ENCODE measurements at places on chromosomes 7 and 10. TPM values are rescaled to one million over a fixed set of nuclear protein-coding genes. Genes with fewer than 3 reads are reported as not detected.

DNA sequence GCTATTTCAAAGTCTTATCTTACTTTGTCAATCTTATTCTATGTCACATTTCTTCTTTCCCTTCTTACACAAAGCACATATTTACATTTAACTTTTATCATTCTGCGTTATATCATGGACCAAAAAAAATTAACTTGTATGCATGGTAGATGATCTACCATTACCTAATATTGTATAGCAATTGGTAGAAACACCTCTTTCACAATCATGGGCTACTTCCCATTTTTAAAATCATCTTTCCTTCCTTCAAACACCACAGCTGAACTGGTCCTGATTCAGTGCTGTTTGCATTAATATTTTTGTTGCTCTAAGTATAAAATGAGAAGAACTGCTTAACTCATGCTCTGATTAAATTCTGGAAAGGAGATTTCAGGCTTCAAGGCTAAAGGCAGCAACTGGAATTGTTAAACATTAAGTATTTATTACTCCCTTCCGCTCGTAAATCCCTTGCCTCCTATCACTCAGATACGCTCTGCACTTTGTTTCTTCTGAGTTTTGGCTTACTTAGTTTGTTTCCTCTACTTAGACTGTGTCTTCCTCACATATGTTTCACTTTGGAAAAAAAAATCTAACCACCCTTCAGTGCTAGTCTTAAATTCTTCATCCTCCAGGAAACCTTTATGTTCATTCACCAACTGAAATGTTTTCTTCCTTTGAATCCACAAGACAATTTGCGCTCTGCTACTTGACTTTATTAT lies 901.4 kb downstream of the PCDH15 start:
- DNase-seq: no peak

SYT15 gene
- 2.7 TPM for total RNA-seq

GRCh38 chr7:105691680-105692564 lies 110.6 kb upstream of the EFCAB10 start:
- DNase-seq: peak; percentile 57

DNA sequence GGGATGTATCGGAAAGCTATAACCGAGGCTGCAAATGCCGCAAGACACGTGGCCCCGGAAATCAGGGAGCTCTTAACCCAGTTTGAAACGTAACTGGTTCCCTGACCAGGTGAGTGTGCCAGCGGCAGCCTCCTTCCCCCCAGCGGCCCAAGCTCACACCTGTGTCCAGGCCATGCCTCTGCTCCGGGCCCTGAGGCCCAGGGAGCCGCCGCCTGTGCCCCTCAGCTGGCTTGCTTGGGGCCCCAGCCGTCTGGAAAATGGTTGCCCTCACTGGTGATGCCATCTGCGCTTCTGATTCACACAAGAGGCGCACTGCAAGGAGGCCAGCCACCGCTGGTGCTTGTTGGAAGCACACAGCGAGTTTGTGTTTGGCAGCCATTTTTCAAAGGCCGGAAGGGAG lies 9.2 kb downstream of the PWWP2B start:
- DNase-seq: no peak

GRCh38 chr7:41428381-41428780 lies 274.5 kb downstream of the INHBA start:
- DNase-seq: no peak

GRCh38 chr10:77420947-77421523 lies 216.6 kb downstream of the KCNMA1 start:
- no peak for DNase-seq

PNLIPRP1 gene
- total RNA-seq: 0.45 TPM

DNA sequence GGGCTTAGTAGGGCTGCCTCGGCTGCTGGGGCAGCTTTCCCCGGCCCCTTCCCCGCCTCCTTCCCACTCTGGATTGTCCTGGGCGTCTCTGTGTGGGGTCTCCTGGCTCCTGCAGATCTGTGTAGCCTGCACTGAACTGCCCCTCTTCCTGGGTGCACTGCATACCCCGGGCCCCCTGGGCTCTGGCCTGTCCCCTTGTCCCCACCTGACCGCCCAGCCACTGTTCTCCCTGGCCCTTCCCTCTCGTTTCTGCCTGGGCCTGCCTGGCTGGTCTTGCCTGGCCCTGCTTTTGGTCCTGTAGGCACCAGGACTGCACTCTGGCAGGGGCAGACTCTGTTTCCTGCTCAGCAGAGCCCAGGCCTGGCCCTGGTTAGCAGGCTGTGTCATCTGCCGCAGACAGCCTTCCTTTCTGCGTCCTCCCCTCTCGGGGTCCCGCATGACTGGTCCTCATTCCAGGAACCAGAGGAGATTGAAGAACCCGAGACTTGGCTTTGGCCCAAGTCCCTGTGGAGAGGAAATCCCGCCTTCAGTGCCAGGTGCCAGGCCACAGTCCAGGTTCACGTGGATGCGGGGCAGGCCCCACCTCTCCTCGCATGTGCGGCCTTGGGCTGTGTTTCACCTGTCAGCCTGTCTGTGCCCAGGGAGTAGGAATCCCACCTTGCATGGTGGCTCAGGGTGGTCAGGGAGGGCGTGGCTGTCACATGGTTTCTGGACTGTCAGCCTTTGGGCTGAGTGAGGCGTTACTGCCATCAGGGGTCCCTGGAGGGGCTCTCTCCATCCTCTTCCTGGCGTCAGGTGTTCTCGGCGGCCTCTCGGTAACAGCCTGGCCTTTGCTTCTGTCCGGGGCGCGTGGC lies 9.2 kb downstream of the INPP5A start:
- DNase-seq: no peak

DNA sequence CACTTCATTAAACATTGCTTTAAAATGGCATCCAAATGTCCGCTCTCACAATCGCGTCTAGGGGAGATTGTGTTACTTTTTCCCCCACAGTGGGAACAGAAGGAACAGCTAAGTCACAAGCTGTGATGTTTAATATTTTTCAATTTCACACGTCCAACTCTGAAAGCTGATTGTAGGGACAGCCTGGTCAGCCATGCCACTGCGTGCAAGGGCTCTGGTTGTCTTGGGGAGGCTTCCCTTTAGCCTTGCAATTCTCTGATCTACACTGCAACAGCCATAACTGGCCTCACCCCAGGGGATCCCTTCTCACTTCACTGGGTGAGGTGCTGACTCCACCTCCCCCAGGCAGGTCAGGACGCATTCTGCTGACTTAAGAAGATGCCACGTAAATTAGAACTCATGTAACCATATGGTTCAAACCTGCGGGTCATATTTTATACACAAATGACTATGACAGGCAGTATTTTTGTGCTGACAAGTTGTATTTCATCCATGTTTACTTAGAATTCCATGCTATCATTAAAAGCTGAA lies 425.2 kb upstream of the NFE2L3 start:
- DNase-seq: no peak

DNA sequence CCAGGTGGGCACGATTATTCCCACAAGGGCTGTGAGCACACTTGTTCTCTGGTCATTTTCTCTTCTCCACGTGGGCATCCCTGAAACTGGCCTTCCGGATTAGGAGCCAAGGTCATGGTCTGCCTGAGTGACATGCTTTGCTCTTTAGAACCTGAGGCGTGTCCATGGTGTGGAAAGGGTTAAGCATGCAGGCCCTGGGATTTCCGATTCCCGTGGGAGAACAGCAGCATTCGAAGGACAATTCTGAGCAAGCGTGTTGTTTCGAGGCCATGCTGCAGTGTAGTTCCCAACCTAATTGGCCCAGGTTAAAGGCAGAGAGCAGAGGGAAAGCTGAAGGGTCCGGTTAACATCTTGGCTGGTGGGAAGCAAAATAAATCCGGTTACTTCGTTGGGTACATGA lies 245.9 kb downstream of the SKAP2 start:
- DNase-seq: no peak

DNA sequence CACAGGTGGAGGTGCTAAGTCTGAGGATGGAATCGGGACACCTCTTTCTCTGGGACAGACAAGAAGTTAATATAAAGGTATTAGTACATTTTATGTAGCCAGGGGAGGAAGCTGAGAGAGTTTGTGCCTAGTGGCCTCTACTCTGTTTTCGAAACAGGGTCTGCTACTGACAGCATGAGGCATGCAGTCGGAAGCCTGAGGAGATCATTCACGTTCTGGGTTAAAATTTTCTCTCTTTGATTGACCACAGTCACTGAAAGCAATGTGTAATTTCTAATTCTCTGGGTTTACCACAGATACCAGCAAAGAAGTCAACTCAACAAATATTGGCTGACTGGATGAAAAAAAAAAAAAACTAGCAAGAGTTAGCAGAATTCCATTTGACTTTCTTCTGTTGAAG lies 53.3 kb upstream of the KCTD7 start:
- no peak for DNase-seq

DNA sequence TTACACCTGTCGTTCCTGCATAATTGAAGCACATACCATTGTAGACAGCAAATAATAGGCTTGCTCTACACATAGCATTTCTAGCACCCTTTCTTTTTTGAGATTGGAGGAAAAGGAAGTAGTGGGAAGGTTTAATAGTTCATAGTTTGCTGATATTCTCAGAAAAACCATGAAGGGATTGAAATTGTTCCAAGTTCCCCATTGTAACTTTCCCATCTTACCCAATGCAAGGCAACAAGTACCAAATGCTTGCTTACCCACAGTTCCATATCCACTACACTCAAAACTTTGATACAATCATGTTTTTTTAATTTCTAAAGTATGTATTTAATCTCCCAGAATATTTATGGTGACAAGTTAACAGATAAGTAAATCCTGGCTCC lies 13.8 kb downstream of the CYP3A5 start:
- DNase-seq: no peak

DNA sequence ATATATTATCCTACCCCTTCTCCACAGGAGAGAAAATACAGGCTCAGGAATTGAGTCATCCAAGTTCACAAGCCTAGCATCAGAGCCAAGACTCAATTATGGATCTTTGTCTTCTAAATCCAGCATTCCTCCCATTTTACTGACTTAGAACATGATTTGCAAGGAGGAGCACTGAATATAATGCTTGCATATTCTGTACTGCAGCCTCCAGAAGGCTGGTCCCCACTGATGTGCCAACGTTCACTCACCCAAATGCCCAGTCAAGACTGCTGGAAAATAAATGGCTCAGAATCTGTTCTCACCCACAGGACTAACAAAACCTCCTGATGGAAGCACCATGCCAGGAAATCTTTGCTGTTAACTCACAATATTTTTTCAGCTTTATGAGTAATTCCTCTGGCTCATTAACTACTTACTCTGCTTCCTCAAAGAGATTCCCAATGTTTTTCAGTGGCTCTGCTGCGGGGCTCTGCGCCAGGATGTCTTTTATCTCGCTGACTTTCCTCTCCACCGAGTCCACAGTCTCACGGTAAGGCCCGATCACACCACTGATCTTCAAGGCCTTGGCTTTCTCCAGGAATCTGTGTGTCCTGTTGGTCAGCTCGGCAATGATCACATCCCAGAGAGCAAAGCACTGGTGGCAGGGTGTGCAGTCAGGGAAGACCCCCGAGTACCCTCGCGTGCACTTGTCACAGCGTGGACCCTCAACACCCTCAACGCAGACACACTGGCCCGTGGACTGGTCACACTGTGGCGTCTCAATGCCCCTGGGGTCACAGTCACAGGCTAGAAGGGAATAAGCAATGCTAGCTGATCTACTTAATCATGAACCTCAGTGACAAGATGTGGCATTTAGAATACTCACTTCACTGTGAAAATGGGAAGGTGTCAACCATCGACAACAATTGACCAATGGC lies 48.8 kb downstream of the DLD start:
- peak; percentile 84 for DNase-seq

DNA sequence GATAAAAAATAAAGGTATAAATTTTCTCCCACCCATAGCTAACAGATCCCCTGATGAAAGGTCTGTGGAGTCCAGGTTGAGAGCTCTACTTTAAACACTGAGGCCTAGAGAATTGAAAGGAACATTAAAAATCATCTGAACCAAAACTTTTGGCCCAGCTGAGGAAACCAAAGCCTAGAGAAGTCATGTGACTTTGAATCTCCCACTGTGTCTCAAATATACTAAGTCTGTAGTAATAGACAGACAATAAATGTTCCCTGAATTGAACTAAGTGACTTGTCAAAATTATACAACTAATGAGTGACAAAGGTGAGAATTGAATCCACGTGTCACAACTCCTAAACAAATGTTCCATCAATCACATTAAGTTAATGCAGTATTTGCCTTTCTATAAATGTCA lies 5.7 kb downstream of the GBX1 start:
- DNase-seq: no peak

DNA sequence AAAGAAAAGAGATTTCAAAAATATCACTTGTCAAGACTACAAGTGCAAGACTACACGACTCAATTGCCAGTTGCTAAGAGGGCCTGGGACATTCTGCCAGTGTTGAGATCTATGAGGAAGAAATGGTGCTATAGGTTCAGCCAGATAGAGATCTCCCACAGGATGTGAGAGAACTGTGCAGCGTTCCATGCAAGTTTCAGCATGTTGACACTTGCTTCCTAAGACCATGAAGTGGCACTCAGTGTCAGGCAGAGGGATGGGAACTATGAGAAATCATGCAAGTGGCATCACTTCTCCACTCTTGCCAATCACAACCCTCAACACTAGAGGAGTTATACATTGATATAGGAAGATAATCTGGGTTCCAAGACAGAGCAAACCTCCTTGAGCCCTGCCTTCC lies 210.3 kb downstream of the CHRM2 start:
- DNase-seq: no peak

MBLAC1 gene
- 4.1 TPM for total RNA-seq

- DNase-seq: no peak
Measured at GRCh38 chr10:115092258-115092554, 959 bp upstream of the ATRNL1 start.

ADRB1 gene
- total RNA-seq: 39.5 TPM

MKLN1 gene
- total RNA-seq: 52.8 TPM

LAMB4 gene
- not detected for total RNA-seq

DNA sequence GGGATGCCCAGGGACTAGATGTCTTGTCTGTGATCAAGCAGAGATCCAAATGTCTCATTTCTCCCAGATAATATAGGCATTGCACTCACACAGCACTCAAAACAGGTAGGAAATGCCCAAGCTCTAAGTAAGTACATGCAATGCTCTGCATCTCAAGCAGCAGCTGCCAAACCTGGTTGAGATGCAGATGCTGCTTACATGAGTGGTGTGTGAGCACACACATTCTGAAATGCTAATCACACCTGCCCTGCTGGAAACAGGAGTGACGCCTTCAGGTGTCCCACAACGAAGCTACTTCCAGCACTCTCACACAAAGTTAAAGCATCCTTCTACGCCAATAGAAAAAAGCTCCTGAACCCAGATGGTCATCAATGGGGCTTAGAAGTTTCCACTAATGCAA lies 132.9 kb downstream of the CALN1 start:
- no peak for DNase-seq

NKX2-3 gene
- not detected for total RNA-seq

GPR26 gene
- not detected for total RNA-seq

GRCh38 chr7:155830961-155831806 lies 18.9 kb upstream of the SHH start:
- no peak for DNase-seq

- no peak for DNase-seq
Measured at GRCh38 chr7:146654048-146654447, 537.4 kb downstream of the CNTNAP2 start.

- DNase-seq: no peak
Measured at GRCh38 chr10:19245889-19246752, 197.5 kb downstream of the MALRD1 start.

DNA sequence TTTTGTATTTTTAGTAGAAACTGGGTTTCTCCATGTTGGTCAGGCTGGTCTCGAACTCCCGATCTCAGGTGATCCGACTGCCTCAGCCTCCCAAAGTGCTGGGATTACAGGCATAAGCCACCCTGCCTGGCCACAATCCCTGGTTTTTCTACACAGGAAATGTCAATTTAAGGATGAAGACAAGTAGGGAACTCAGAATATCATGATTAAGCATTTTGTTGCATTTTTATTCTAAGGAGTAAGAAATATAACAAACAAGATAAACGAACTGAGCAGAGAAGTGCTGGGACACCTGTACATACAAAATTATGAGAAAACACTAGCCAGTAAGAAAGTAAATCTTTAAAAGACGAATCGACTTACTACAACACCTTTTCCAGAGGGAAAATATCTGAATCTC lies 69.3 kb downstream of the CUBN start:
- DNase-seq: no peak
